Kidney epithelial cell (primary cell): ENCODE measurements at places on chromosomes 5 and 9.
A peak's percentile ranks its signal among the peaks of the same experiment; 100 is the strongest.

DNA sequence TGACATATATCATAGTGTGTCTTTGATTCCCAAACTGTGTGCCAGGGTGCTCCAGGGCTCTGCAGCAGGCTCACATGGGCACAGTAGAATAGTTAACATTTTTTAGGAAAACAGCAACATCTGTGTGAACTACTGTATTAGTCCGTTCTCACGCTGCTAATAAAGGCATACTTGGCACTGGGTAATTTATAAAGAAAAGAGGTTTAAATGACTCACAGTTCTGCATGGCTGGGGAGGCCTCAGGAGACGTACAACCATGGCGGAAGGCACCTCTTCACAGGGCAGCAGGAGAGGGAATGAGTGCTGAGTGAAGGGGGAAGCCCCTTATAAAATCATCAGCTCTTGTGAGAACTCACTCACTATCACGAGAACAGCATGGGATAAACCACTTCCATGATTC, 82.7 kb downstream of the EGFLAM start:
- DNase-seq: peak; percentile 48

GRCh38 chr9:13823026-13823425, 490.9 kb downstream of the NFIB start:
- no peak for DNase-seq

GRCh38 chr9:14221119-14221518, 92.8 kb downstream of the NFIB start:
- no peak for DNase-seq

DNA sequence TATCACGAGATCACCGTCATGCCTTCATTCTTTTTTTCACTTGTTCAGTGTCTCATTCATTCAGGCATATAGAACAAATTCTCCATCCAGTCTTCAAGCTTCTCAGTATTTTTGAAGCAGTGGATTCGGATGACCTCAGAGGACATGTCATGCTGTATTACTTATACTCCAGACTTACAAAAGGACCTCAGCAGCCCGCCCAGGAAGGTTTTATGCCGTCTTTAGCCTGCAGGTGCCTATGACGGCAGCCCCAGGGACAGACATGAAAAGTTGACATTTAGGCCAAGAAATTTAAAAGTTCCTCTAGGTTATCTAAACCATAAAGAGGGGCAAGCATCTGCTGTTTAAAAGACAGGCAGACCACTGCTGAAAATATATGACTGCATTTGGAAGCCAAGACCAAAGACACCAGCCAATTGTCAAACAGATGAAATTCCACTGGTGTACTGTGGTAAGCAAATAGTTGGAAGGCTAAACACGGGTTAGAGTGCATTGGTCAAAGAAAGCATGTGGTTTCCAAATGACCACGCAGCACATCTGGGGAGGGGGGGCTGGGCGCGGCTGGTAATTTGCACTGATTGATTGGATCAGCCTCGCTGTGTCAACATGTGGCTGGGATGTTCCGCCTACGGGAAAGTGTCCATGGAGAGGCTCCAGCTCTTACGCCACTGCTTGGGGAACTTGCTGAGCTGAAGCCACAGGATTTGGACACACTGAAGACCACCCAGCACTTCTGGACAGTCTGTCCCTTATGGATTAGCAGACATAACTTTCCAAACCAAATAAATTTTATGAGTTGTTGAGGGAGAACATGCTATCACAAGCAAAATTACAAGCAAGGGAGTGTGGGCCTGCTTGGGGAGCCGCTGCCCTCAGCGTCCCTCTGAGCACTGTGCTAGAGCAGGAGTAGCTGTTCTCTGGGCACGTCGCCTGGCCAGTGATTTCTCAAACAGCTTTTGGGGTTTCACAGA, 173.6 kb downstream of the FANCC start:
- no peak for DNase-seq

GRCh38 chr9:108885643-108886348, 23.7 kb downstream of the ACTL7A start:
- DNase-seq: peak; percentile 57

- DNase-seq: peak; percentile 71
Observed at GRCh38 chr9:5389109-5389732, 48.5 kb downstream of the PLGRKT start.

DNA sequence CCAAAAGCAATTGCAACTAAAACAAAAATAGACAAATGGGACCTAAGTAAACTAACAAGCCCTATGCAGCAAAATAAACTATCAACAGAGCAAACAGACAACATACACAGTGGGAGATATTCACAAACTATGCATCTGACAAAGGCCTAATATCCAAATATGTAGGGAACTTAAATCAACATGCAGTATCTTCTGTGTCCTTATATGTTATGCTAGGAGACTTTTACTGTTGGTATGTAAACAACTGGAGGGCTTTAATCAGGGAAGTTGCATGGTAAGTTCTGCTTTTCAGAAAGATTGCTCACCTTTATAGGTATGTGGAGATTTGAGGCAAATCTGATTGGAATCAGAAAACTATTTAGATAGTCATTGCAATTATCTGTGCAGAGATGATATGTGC, 461.2 kb upstream of the RIOK2 start:
- DNase-seq: no peak

DNA sequence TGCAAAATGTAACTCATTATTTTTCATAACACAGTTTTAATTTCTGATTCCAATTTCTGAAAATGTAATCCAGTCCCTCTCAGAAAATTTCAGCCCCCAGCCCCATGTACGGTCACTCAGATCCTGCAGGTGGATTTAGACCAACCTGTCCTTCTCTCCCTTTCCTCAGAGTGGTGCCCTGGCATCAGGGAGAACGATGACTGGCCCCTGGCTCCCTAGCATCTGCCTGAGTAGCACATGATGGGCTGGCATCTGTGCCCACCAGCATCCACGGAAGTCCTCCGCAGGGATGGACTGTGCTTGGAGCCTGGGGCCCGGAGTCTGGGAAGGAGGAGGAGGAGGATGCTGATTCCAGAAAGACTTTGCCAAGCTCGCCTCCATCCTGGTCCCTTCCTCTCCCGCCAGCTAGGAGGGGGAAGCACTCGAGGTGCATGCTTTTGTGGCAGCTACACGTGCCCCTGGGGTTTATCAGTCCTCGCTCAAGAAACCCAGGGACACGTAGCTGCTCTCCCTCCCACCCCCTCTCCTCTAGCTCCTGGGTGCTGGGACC, 54.4 kb upstream of the RUFY1 start:
- DNase-seq: no peak
